Fibroblast of villous mesenchyme (primary cell): ENCODE measurements at places on chromosomes 6 and 20.
A peak's percentile ranks its signal among the peaks of the same experiment; 100 is the strongest.

DNA sequence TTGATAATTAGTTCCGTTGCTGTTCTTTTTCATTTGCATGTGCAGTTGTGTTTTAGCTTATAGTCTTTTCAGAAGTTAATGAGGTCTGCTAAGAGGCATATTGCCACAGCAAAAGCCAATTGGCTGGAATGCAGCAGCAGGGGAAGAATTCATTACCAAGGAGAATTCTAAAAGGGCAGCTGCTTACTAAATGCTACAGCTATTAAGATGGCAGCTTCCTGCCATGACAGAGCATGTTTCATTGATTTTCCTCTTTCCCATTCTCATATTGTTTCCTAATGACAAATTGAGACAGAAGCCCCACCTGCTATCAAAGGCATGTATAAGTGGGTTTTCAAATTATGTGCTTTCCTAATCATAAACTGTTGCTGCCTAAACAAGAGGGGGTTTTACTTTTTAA lies 66.6 kb downstream of the CLVS2 start:
- DNase-seq = no peak

DNA sequence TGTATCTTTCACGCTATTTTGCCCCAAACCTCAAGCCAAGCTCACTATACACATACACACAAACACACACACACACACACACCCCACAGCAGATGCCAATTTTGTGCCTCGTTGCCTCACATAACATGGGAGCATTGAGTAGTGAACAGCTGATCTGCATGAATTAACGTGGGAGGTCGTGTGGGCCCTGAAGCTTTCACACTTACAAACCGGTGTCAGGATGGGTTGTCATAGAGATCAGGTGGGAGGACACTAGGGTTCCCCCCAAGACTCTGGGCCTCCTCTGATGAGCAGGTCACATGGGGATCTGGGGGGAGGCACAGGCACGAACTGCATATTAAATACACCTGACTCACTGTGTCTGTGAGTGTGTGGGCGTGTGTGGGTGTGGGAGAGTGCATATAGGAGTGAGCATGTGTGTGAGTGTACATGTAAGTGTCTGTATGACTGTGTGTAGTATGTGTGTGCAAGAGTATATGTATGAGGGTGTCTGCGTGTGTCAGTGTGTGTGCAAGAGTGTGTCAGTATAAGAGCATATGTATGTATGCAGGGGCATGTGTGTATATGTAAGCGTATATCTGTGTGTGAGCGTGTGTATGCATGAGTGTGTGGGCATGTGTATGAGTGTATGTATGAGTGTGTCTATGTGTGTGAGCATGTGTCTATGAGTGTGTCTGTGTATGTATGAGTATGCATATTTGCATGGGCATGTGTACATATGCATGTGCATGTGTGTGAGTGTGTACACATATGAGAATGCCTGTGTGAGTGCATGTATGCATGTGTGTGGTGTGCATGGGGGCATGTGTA lies 370.4 kb downstream of the PREX1 start:
- DNase-seq = no peak

DNA sequence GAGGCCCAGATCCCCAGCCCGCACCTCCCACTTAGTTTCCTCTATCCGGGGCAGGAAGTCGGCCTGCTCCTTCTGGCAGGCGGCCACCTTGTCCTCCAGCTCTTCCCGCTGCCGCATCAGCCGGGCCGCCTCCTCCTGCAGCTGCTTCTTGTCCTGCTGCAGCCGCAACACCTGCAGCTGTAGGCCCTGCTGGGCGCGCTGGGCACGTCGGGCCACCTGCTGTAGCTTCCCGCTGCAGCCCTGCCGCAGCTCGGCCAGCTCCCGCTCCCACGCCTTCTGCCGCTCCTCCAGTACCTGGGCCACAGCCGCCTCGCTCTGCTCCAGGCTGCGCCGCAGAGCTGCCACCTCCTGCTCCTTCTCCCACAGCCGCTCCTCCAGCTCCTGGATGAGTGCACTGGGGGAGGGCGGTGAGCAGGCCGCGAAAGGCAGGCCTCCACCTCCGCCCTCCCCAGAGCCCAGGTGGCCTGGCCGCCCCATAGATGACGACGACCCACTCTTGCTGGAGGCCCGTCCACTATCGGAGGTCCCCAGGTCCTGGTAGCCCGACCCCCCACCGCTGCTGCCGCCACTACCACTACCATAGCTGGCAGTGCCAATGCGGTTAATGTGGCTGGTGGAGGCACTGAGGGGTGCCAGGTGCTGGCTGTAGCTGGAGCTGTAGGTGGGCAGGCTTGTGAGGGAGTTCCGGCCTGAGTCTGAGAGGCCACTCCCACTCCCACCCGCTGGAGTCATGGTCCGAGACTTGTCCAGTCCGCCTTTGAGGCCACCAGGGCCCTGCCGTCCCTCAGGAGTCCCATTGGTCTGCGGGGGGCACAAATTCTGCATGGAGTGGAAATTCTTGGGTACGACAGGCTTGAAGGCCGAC lies 6.0 kb upstream of the FASTKD5 start:
- peak; percentile 49 for DNase-seq

DNA sequence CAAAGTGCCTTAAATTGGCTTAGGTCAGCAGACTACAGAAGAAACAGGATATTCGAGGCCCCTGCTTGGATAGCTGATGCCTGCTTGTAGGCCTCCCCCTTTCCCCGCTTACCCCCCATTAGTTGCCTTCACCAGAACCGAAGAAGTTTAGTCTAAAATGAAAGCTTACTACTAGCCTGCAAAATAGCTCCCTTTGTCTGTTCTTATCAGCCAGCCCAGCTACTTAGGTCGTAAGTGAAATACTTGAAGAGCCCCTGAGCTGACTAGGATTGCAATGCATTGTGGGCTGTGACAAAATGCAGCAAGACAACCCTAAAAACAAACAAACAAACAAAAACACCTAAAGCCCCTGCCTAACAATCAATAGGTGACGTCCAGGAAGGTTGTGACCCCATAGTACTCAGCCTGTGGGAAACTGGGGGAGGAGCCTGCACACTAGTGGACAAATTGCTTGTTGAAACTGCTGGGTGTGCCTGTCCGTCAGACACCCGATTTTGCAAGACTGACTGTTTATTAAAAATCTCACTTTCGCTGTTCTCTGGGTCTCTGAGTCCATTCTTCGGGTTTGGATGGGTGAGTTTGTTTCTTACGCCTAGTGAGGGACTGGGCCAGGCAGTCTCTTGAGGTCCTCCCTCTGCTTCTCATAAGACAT lies 105.0 kb upstream of the DUSP22 start:
- DNase-seq = peak; percentile 4

DNA sequence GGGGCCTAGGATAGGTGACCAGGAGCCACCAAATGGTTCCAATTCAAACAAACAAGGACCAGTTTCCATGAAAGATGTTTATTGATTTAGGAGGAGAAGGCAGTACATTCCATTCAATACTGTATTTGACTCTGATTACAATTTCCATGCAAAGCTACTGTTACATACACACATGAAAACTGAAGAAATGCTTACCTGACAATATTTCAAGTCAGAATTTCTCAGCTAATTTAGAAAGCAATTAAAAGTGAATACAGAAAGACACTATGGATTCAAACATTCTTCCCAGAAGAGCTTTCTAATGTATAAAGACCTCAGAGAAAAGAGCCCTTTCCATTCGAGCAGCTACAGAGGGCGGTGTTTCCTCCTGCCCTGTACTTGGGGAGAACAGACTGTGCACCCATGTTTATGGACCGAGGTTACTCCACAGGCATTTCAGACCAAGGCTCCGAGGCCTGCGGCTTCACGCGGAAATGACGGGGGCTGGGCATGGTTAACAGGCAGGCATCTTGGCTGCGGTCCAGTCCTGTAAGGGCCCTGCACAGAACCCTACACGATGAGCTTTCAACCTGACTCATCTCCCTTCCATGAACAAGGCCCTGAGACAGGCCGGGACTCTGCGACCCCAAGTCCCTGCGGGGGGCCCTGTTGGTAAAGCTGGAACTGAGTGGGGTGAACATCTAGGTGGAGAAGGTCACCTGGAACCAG lies 25.7 kb upstream of the TCFL5 start:
- peak; percentile 98 for DNase-seq

DNA sequence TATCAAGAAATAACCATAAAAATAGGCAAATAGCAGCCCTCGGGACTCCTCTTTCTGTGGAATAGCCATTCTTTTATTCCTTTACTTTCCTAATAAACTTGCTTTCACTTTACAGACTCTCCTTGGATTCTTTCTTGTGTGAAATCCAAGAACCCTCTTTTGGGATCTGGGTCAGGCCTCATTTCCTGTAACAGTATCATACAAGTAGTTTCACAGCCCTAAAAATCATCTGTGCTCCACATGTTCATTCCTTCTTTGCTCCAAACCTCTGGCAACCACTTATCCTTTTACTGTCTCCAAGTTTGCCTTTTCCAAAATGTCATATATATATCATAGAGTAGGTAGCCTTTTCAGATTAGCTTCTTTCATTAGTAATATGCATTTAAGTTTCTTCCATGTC lies 13.5 kb upstream of the NT5E start:
- DNase-seq = peak; percentile 88

DNA sequence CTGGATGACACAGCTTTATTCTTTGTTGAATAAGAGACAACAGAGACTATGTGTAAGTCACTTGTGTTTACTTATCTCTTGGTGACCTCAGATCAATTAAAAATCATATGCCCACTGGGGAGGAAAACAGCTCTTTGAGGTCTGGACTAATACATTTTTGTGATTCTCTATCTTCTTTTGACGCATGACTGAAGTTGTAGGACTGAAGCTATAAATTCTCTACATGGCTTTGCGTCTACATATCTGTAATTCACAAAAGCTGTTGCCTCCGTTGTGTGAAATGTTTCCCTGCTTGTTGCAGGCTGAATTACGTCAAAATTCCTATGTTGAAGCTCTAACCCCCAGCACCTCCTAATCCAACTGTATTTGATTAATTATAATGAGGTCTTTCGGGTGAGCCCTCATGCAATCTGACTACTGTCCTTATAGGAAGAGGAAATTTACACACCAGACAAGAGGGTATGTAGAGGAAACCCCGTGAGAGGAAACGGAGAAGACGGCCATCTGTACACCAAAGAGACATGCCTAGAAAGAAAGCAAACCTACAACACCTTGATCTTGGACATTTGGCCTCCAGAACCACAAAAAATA lies 481.6 kb downstream of the PRKN start:
- DNase-seq = no peak

GRCh38 chr6:163098827-163099479 lies 315.6 kb upstream of the QKI start:
- DNase-seq = no peak

DNA sequence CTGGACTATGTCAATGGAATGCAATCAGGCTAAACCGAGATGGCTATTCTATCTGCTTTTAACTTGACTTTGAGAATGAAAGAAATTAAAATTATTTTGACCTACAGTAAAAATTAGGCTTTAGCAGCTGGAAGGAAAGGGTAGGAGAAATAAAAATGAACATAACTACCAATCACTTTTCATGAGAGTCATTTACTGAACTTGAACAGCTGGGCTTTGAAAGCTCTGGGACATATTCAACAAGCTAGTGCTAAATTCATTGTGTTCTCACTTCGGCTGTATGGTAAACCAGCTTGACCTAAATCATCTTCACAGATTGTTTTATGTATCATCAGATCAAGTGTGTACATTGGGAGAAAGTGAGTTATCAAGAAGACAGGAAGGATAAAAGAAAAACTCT lies 161.5 kb upstream of the STXBP5 start:
- no peak for DNase-seq

DNA sequence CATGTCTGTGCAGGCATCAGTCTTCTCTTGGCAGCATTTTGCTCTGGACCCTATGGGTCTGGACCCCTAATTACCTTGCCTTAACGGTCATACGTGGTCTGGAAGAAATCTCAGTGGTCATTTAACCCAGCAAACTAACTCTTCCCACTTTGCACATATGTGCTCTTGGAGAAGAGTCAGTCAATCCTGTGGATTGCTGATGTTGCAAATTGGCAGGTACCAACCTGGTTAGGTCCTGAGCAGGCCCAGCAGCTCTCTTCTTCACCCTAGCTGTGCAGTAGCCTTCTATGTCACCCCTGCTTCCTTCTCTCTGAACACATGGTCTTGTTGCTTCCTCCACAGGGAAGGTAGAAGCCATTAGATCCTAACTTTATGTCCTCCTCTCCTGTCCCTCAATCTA lies 1.6 kb downstream of the CEP43 start:
- DNase-seq = no peak

DNA sequence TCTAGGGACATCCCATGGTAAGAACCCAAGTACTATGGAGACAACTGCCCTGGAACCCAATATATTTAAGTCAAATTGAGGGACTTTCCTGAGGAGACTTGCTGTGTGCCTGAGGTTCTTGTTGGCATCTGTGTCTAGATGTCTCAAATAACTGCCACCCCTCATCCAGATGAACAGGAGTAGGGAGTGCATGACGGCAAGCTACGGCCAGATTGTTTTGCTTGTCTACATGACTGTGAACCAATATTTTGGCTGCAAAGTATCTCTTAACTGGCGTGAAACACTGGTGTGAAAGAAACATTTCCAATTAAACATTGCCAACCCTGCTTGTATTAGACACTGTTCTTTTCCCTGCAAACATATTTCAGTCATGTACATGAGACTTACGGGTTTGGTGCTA lies 52.4 kb upstream of the SIM1 start:
- DNase-seq = no peak
